ENCODE measurements at places on chromosomes 16 and 17. TPM values are rescaled to one million over a fixed set of nuclear protein-coding genes. Genes with fewer than 3 reads are reported as not detected.

Gene KCNH6
- total RNA-seq, result not detected

Gene E4F1
- total RNA-seq, result 39.7 TPM

Gene SLC52A1
- total RNA-seq, result not detected

- peaks cover 34% of the 10 kb centered on the region for H3K4me1 ChIP-seq
- peak; percentile 98 for DNase-seq
- H3K27me3 ChIP-seq, result no peaks in the 10 kb centered on the region
- H3K27ac ChIP-seq, result peak within 1 kb of the TSS; percentile 93
- H3K36me3 ChIP-seq, result peaks cover 24% of the 10 kb centered on the region
- peak within 1 kb of the TSS; percentile 98 for H3K4me3 ChIP-seq
Observed at GRCh38 chr16:2911638-2912329, at the start of gene FLYWCH1. Gene FLYWCH1 (plus strand): TSS chr16:2911931. CDS start chr16:2929686, 17,755 bp downstream.

DNA sequence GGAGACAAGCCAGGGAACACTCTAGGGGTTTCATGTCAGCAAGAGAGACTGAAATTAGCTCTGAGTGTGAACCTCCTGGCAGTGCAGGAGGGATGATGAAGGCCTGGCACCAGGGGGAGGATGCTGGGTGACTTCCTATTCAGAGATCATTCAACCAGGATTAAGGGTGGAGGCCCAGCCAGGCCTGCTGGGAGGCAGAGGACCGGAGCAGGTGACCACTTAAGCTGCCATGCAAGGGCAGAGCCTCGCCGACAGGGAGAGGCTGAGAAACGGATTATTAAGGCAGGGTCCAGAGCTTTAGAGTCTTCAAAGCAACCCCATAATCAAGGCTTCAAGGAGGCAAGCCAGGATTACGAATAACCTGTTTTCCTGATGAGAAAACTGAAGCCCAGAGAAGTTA, 10.6 kb upstream of the SRCIN1 start:
- no peak overlapping the region for H3K4me3 ChIP-seq
- H3K27me3 ChIP-seq, result no peaks in the 10 kb centered on the region
- H3K4me1 ChIP-seq, result no peaks in the 10 kb centered on the region
- DNase-seq, result no peak
- H3K27ac ChIP-seq, result no peak overlapping the region

DNA sequence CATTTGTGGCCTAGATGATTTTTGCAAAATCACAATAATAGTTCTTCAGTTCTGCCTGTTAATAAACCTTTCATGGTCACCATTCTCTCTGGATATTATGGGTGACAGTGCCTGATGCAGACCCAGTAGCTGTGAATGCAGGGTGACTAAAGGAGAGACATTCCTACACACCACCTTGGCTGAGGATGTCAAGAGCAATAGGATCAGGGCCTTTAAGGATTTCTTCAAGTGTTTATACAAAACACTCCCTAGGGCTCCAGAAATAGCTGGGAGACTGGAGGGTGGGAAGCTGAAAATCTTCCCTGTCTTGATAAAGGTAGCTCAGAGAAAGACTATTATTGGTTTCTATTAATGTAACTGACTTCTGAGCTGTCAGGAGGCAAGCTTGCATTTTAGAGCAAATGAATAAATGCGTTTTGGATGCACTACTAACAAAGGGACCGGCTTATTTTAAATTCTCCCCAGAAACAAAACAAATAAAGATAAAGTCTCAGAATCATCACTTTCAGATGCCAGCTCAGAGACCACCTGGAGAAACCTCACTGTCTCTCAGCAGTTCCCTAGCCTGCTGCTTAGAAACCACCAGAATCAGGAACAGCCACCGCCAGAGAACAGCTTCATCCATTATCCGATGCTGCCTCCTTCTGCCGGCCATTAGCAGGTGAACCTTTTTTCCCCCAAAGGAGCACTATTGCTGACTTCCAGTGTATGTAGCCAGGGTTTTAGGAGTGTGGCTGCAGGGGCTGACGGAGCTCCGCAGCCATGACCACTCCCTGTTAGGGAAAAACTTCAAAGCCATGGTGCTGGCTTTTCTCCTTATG, 171.4 kb upstream of the DYNLRB2 start:
- no peak overlapping the region for H3K4me3 ChIP-seq
- DNase-seq, result peak; percentile 88
- no peaks in the 10 kb centered on the region for H3K36me3 ChIP-seq
- no peaks in the 10 kb centered on the region for H3K4me1 ChIP-seq
- no peak overlapping the region for H3K27ac ChIP-seq

- no peaks in the 10 kb centered on the region for H3K36me3 ChIP-seq
- peak overlapping the region; percentile 94 for H3K27ac ChIP-seq
- no peak for DNase-seq
- no peaks in the 10 kb centered on the region for H3K27me3 ChIP-seq
Observed at GRCh38 chr16:73048292-73049080, 558 bp upstream of the ZFHX3 start.

- H3K4me3 ChIP-seq, result no peak overlapping the region
- peaks cover 20% of the 10 kb centered on the region for H3K4me1 ChIP-seq
- no peak for DNase-seq
- no peaks in the 10 kb centered on the region for H3K27me3 ChIP-seq
- H3K36me3 ChIP-seq, result peaks cover 61% of the 10 kb centered on the region
- peak overlapping the region; percentile 80 for H3K27ac ChIP-seq
Observed at GRCh38 chr17:28906706-28907438, 4.0 kb upstream of the DHRS13 start.

- no peaks in the 10 kb centered on the region for H3K27me3 ChIP-seq
- H3K4me1 ChIP-seq, result peaks cover 20% of the 10 kb centered on the region
- no peak for DNase-seq
- H3K36me3 ChIP-seq, result peaks cover 36% of the 10 kb centered on the region
- H3K27ac ChIP-seq, result peak overlapping the region; percentile 10
Observed at GRCh38 chr17:16013943-16014407, 14.4 kb downstream of the TTC19 start.

DNA sequence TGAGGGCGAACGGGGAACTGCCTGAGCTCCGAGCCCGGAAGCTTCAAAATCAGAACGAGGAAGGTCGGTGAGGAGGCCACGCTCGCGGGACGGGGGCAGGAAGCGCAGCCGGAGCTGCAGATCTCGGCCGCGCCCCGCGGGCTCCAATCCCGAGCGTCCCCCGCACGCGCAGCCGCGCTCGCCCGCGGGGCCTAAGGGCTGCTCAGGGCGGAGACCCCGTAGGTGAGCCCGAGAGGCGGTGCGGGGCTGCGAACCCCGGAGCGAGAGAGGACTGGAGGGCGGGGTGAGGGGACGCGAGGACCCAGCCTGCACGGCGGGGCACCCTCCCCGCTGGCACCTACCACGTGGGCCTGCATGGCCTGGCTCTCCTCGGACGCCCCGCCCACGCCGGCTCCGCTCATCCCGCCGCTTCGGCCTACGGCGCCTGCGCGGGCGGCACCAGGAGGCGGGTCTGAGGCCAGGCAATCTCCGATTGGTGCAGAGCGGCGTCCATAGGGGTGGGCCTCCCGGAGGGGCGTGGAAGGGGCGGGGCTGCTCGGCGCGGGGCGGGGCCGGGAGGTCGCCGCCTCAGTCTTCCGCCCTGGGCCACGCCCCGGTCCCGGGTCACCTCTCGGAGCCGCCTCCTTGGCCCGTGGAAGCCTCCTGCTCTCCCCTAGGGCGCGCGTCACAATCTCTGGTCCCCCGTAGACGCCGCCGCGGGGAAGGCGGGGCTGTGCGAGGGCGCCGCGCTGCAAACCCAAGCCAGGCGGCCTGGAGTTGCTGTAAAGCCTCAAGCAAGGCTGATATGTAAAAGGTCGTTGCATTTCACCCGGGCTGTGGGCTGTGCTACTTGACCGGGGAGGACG, 27.8 kb upstream of the METRNL start:
- peaks cover 6% of the 10 kb centered on the region for H3K36me3 ChIP-seq
- H3K27ac ChIP-seq, result peak overlapping the region; percentile 85
- no peaks in the 10 kb centered on the region for H3K27me3 ChIP-seq
- DNase-seq, result peak; percentile 99

Data from esophagus muscularis mucosa (tissue), 4 donors.